ENCODE measurements at places on chromosomes 6 and 20.

DNA sequence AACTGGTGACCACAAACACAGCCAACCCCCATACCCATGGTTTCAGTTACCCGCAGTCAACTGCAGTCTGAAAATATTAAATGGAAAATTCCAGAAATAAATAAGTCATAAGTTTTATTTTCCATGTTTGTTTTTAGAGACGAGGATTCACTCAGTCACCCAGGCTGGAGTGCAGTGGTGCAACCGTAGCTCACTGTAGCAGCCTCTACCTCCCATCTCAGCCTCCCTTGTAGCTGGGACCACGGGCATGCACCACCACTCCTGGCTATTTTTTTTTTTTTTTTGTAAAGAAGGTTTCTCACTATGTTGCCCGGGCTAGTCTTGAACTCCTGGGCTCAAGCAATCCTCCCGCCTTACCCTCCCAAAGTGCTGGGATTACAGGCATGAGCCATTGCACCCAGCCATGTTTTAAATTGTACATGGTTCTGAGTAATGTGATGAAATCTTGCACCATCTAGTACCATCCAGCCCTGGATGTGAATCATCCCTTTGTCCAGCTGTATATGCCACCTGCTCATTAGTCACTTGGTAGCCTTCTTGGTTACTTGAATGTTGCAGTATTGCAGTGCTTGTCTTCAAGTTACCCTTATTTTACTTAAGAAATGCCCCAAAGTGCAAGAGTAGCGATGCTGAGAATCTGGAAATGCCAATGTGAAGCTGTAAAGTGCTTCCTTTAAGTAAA, 14.5 kb downstream of the CSNK2A1 start:
- no peak for DNase-seq

- DNase-seq: no peak
Observed at GRCh38 chr6:8017276-8017701, 46.9 kb downstream of the BLOC1S5 start.

- peak; percentile 63 for DNase-seq
Observed at GRCh38 chr6:43506667-43507471, 3.3 kb downstream of the LRRC73 start.

- DNase-seq: no peak
Observed at GRCh38 chr20:23433628-23434027, 5.9 kb upstream of the CSTL1 start.

GRCh38 chr6:40922281-40922680, 116.7 kb downstream of the UNC5CL start:
- DNase-seq: no peak

DNA sequence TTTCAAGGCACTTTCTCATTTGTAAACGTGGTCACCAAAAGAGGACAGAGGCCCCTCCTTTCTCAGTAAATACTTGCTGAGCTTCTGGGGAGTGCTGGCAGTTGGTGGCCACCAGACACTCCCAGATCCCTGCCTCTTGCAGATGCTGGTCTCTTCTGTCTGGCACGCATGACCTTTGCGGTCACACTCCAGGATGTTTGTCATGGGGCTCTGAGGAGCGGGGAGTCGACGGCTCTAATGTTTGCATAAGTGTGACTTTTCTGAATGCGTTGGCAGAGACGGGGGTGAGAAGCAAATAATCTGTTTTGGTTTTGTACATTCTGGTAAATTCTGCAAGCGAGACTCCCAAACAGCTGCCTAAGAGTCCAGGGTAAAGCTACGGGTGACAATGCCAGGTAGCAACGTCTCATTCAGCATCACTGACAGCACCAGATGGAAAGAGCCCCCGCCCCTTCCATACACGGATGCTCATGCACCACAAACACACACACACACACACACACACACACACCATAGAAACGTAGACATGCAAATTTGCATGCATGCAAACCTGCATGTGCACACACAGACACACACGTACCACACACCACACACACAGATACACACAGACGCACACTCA, 101.1 kb downstream of the YTHDF1 start:
- no peak for DNase-seq

- DNase-seq: peak; percentile 66
Observed at GRCh38 chr6:28944412-28944865, 20.7 kb upstream of the TRIM27 start.

DNA sequence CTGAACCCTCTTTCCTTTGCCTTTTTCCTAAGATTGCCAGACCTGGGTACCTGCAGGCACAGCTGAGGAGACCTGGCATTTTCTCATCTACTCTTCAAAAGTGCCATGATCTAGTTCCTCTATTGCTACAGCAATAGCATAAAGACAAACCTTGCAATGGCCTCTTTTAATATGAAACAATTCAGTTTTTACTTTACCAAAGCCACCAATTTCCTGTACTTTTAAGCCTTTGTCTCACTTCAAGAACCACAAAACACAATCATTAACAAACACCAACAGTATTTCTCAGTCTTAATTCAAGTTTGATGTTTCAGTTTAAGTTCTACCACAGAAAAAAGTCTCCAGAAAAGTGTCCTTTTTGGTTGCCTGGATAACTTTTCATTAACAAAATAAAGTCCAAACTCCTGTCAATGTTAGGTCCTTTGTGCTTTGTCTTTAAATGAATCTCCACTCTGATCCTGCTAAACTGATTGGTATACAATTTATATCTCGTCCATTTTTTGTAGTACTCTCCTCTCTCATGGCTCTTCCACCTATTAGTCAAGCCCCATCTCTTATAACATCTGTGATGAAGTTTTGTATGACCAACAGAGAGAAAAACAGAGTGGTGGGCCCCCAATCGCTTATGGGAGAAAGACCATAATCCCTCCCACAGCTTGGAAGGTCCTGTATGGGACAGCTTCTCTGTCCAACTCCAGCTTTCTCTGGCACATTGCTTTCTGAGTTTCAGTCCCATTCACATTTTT, 50.5 kb upstream of the THEMIS start:
- DNase-seq: no peak

GRCh38 chr20:32957459-32957858, 46.8 kb downstream of the SUN5 start:
- no peak for DNase-seq

GRCh38 chr6:91428296-91428695, 841.4 kb upstream of the MAP3K7 start:
- no peak for DNase-seq

DNA sequence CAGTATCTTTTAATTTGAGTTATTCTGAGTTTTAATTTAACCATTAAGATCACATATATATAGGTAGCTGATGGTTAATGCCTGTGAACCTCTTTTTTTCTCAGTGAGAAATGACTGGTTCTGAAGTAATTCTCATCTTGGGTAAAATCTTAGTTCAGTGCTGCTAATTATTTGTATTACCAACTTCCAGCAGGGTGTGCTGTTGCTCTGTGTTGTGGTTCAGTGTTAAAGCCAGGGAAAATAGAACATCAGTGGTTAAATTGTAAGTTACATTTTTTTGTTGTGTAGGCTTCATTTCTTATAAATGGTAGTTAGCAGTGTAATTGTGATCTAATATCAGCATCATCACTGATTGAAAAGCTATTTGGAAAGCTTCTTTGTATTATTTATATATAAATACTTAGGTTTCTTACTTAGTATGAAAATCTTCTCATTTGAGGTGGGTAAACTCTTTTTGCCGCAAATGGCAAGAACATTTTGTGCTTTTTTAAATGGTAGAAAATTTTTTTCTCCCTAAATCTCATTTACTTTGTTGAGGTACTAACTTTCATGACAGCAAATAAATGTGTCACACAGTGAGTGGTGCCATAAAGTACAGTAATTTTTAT, 43.7 kb downstream of the CDC5L start:
- DNase-seq: peak; percentile 75

DNA sequence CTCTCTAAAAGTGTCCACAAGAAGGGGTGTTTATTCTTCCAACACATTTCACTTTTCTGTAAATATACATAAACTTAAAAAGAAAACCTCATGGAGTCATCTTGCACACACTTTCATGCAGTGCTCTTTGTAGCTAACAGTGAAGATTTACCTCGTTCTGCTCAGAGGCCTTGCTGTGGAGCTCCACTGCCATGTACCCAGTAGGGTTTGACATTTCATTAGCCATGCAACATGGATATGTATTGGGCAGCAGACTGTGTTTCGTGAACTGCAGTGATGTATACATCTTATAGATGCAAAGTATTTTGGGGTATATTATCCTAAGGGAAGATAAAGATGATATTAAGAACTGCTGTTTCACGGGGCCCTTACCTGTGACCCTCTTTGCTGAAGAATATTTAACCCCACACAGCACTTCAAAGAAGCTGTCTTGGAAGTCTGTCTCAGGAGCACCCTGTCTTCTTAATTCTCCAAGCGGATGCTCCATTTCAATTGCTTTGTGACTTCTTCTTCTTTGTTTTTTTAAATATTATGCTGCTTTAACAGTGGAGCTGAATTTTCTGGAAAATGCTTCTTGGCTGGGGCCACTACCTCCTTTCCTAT, 17.9 kb downstream of the IRF4 start:
- DNase-seq: no peak

DNA sequence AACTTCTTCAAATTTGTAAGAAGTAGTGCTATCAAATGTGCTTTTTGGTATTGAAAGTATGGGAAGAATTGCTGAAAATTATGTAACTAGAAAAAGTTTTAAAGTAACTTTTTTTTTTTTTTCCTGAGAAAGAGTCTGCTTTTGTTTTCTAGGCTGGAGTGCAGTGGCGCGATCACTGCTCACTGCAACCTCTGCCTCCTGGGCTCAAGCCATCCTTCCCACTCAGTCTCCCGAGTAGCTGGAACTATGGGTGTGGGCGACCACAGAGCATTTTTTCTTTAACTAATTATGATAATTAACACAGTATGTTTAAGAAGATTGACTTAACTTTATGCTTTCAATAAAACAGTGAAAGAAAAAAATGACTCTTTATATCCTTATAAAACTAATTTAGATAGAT, 38.4 kb downstream of the BMP5 start:
- DNase-seq: no peak

DNA sequence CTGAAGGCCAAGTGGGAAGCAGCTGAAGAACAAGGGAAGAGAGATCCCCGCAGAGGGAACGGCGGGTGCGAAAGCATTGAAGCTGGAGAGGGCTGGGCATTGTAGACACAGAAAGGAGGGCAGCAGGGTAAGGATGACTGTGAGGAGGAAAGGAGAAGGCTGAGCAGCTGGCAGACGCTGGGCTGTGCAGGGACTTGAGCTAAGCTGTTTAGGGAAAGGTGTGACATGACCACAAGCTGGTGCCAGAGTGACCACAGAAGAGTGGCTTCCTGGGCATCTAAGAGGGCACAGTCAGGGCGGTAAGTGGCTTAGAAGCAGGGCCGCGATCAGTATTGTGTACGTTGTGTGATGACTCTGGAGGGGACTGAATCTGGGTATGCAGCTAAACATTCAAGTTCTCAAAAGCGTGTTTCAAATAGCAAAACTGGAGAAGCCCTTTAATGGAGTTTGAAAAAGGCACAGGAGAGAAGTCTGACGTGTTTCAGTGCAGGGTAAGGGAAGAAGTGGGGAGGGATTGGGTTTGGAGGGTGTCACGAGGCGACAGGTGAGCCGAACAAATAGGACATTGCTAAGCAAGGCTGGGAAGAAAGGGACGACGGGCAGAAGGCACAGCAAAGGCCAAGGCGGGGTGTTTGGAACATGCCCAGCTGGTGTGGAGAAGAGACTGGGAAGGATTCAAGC, 46.1 kb upstream of the ARFGEF2 start:
- no peak for DNase-seq

GRCh38 chr20:51426718-51427650, 115.5 kb downstream of the NFATC2 start:
- no peak for DNase-seq

DNA sequence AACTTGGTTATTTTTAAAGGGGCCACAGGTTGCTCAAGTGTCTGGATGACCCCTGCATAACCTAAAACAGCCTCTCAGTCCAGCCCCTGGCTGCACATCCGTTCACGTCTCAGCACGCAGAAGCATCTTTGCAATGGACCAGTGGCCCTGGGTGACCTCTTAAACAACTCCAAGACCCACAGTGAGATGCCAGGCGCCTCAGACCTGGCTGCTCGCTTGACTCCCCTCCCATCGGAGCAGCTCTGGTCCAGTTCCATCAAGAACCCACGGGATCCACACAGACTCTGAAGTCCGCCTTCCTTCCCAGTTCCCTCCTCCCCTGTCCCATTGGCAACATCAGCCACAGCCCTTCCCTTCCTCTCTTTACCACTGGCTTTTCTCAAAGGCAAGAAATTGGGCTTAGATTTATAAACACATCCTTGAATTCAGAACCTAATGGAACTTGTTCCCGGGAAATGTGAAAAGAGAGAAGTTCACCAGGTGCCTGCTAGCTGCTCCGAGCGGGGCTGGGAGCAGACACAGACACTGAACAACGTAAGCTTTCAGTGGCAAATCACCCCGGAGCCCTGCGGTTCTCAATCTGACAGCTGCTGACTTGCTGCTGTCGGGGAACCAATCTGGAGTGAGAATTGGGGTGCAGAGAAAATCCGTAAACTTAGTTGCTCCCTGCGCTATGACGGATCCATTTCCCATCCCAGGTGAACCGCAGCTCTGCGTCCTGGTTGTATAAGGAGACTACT, 39.6 kb upstream of the MPC1 start:
- DNase-seq: no peak

DNA sequence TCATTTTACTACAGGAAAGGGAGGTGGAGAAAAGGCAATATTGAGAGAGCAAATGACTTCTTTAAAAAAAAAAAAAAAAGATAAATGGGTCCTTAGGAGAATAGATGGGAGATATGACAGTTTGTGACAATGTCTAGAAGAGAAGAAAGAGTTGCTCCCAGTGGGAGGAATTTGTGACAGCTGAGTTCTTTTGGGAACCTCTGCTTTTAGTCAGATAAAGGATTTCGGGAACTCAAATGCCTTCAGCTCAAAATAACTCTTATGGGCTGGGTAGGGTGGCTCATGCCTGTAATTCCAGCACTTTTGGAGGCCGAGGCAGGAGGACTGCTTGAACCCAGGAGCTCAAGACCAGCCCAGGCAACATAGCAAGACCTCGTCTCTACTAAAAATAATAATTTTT, 13.1 kb downstream of the TPD52L1 start:
- no peak for DNase-seq

- DNase-seq: no peak
Observed at GRCh38 chr20:34864216-34864615, 8.4 kb downstream of the GGT7 start.

DNA sequence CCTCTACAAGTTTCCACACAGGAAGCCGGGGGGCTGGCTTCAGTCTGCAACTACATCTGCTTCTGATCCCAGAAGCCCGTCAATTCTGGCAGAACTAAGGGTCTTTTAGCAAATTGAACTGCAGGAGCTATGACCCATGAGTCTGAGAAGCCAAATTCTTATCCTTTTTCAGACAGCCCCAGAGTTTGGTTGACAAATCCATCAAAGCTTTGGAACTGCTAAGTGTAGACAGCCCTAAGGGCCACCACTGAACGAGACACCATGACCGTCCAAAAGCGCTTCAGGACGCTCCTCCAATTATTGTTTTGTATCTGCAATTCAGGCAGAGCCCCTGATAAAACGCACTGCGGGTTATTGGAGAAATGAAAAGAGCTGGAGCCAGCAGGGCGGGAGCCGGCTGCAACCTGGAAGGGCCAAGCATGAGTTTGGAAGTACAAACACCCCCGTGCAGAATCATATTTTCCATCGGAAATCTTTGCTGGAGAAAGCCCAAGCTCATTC, 67.1 kb downstream of the GNAS-AS1 start:
- DNase-seq: no peak
